Astrocyte of the spinal cord (primary cell): ENCODE measurements at places on chromosomes 16 and 17.

DNA sequence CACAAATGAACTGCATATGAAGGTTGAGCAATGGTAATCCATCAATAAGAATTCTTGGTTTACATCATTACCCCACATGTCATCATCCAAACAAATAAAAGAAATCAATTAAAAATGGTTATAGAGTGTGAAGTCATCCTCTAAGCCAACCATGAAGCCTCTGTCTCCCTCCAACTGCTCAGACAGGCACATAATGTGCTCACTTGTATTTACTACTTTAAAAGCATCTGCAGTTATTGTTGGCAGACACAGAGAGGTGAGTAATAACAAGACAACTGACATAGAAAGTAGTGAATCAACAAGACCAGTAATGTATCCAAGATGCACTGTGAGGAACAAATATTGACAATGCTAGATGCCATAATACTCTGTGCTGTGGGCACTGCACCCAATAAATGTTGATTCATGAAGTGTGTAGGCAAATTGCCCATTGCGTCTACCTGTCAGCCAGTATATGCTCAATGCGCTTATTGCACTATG, 20.0 kb downstream of the ADAMTS18 start:
- DNase-seq, result peak; percentile 49

GRCh38 chr17:64326420-64327054, 63.5 kb upstream of the TEX2 start:
- DNase-seq, result no peak

GRCh38 chr16:69823831-69824563, 61.9 kb downstream of the WWP2 start:
- no peak for DNase-seq

GRCh38 chr16:55207693-55208428, 116.1 kb upstream of the IRX6 start:
- DNase-seq, result no peak

GRCh38 chr17:17810895-17811248, 25.9 kb downstream of the SREBF1 start:
- no peak for DNase-seq

GRCh38 chr16:87046235-87046634, 271.0 kb downstream of the C16orf95 start:
- no peak for DNase-seq

GRCh38 chr17:46151762-46152161, 41.5 kb downstream of the KANSL1 start:
- no peak for DNase-seq

GRCh38 chr17:65741710-65742109, 180.3 kb upstream of the AXIN2 start:
- DNase-seq, result no peak

DNA sequence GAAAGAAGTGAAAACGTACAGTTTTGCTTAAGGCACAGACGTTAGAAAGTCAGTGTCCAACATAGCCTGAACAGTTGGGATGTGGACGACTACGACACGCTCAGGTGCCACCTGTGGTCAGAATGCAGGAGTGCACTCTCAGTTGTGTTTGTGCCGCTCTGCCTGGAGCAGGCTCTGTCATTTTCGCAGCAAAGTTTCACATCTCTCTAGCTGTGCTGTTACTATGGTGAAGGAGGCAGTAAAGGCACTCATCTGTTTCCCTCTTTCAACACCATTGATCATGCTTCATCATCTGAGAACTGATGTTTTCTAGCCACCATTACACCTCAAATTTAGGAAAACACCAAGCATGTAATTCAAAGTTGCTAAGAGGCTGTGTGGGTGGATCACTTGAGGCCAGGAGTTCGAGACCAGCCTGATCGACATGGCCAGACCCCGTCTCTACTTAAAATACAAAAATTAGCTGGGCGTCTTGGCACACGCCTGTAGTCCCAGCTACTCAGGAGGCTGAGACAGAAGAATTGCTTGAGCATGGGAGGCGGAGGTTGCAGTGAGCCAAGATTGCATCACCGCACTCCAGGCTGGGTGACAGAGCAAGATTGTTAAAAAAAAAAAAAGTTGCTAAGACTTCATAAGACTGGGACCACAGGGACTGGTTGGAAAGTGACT, 44.9 kb upstream of the DNAJA2 start:
- DNase-seq, result peak; percentile 5

DNA sequence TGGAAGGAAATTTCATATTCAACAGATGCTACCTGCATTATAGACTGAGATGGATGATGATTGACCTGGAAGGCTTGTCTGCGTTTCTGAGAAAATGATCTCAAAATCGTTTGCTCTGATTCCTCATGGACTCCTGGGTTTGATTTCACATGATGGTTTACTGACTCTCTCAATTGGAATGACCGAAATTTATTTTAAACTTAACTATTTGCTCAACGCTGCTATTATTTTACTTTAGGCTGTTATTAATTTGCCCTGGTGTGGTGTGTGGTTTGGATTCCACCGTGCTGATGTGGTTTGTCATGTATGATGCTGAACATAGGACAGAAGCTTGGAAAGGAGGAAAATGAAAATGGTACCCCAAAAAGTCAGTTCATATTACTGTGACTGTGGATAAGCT, 37.3 kb upstream of the ELAC2 start:
- no peak for DNase-seq

- no peak for DNase-seq
These were observed 15.5 kb downstream of the CES1 start for GRCh38 chr16:55817236-55817912.

DNA sequence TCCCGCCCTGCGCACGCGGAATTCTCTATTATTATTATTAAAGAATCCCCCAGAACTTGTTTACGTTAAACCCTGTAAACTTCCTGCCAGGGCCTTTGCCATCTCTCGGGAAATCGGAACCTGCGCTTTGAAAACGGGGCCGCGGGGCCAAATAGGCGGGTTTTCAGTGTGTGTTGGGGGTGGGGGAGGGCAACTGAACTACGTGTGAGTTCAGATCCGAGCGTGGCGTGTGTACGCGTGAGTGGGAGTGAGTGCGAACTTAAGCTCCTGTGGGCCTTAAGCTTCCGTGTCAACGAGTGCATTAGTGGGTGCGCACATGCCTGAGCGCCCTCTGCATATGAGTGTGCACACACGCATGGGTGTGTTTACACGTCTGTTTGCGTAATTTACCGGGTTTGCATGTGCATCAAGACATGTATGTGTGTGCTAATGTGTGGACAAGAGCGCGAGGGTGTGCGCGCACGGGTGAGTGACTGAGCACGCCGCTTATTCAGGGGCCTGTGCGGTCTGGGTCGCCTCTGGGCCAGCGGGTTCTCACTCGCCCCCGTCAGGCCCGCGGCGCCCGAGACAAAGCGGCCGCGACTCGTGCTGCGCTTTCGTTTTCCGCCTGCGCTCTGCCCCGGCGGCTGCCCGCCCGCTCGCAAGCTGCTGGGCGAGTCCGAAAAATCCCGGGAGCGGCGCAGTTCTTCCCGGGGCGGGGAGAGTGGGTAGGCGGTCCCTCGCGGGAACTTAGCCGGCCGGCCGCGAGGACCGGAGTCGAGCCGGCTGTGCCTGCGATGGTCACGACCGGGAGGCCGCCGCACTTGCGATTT, 1.2 kb upstream of the FOXF1 start:
- peak; percentile 78 for DNase-seq

GRCh38 chr17:27452828-27453227, 3.4 kb upstream of the KSR1 start:
- no peak for DNase-seq

- no peak for DNase-seq
These were observed 294.9 kb downstream of the MAP2K6 start for GRCh38 chr17:69709441-69709840.

DNA sequence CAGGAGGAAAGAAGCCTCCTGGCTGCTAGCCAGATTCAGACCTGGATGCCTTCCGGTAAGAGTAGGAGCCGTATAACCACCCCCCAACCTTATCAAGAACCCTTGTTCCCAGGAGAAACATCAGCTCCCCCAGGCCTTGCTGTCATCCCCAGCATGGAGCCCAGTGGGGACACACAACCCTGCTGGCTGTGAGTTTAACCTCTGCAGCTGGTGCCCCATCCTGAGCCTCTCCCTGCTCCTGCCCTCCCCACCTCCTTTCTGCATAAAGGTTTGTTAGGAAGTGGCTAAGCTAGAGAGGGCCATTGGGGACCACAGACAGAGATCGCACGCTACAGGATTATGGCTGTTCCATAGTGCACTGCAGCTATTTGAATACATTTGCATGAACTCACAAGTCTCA, 55.5 kb upstream of the RPL38 start:
- DNase-seq, result no peak

GRCh38 chr16:27264151-27264550, 4.4 kb downstream of the NSMCE1 start:
- peak; percentile 66 for DNase-seq
